NCI-H2171 treated with DMSO at 0.1 percent for 48 hours (cell line): ENCODE measurements at places on chromosomes 6 and 20.
A peak's percentile ranks its signal among the peaks of the same experiment; 100 is the strongest.

- no peak for DNase-seq
These were observed 7.4 kb downstream of the FRMD1 start for GRCh38 chr6:168071620-168072019.

- DNase-seq = no peak
These were observed 72.2 kb downstream of the RIN2 start for GRCh38 chr20:19830211-19830785.

- DNase-seq = no peak
These were observed 12.6 kb upstream of the EIF2S2 start for GRCh38 chr20:34124469-34125249.

DNA sequence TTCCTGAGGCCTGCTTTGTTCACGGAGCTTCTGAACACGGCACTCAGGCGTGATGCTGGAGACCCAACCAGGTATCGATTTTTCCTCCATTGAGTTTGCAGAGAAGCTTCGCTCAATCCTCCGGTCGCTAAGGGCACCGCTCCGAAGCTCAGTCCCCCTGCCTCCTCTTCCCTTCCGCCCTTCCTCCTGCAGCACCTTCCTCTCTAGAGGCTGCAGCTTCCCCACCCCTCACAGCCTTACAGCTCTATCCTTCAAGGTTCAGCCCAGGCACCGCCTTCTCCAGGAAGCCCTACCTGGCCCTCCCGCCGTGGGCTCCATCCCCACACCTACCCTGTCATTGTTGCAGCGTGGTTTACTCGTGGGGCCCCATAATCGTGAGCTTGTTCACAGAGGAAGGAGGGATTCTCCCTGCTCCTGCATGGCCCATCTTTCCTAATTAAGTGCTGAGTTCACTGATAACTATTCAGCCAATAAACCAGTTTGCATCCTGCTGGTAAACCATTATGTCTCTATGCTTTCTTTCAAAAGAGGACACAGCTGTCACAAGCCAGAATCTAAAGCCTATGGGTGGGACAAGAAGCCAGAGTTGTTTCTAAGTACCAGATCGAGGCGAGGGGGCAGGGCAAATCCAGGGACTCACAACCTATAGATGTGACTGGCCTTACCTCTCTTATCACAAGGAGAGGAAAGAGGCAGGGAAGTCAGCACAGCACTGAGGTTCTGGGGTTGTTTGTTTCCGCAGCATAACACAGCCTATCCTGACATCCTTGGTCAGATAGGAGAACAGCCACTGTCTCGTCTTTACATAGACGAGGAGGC is 152.0 kb downstream of the GRM4 start:
- no peak for DNase-seq

GRCh38 chr6:163341224-163342061 is 73.1 kb upstream of the QKI start:
- DNase-seq = no peak

DNA sequence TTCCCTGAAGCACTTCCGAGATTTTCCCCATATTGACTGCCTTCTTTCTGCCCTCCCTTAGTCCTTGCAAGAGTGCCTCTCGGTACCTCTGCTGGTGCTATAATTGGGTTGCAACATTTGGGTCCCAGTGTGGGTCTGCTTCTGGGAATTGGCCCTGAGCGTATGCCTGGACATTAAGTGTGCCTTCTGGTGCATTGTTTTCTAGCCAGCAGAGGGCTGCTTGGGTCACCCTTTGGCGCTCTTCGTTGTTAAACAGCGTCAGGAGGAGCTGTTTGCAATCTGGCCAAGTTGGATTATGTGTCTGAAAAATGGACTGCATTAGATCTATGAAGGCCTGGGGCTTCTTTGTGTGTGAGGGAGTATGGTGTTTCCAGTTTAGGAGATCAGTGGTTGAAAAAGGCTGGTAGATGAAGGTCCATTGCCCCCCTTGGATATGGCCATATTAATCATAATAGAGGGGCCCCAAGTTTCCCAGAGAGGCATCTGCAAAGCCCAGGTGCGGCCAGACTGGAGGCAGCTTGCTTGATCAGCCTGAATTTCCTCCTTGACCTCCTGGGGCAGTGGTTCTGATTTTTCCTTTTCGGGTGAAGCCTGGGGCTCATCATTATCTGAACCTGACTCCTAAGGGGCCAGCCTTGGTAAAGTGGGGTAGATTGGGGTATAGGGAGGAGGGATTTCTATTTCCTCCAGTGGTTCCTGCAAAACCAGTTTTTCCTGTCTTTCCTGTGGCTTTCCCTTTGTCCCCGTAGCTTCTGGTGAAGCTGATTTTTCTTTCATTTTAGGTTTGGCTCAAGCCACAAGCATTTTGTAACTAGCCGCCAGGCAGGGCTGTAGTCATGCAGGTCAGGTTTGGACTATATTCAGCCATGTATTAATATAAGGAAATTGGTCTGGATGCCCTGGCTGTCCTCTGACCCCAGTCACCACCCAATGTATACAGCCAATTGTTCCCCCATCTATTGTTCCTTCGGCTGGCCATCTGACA is 85.4 kb upstream of the GPR6 start:
- no peak for DNase-seq

DNA sequence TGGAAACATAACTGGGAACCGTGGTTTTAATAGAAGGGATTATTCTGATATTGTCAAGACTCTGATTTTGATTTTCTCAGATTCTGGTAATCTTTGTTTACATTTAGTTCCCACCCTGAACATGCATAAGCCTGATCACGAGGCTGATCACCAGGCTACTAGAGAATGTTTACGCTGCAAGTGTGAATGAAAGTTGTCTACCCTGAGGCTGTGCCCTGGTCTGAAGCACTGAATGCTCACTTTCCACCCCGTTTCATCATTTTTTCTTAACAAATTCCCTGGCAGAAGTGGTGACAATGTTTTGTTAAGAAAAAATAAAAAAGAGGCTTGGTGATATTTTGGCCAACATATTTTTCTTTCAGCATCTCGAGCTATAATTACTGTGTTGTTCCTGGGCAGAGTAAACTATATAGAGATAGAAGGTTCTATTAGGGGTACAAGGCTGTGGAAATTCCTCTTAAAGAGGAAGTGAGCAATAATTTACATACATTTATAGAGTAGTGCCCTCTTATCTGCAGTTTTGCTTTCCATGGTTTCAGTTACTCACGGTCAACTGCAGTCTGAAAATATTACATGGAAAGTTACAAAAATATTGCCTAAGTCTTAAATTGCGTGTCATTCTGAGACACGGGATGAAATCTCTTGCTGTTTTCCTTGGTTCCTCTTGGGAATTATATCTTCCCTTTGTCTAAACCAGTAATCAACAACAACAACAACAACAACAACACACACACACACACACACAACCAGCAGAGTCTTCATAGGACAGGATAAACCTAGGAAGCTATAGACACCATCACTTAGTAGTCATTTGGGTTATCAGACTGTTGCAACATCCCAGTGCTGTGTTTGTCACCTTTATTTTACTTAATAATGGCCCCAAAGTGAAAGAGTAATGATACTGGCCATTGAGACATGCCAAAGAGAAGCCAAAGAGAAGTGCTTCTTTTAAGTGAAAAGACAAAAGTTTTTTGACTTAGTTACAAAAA is 566.6 kb upstream of the CITED2 start:
- no peak for DNase-seq

DNA sequence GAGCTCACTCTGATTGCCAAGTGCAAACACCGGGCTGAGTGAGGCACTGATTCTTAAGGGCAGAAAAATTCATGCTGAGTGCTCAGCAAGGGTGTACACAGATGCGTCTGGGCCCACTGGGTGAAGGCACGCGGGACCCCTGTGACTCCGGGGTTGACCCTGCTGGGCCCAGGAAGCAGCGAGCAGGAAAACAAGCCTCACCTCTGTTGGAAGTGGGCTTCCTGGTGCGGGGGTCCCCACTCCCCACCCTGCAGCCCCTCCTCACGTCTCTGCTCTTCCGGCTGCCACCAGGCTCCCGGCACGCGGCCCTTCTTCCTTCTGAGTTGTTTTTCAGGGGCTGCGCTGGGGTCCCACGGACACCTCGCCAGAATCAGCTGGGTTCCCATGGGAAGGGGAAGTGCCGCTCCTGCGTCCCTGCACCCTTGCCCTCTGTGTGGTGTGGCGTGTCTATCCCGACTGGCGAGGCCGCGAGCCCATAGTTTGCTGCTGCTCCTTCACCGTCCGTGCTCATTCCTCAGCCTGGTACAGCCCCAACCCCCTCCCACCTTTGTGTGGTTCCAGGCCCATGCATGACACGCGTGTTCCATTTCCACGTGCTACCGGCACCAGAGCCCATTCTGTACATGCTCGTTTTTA is 80.6 kb upstream of the BHLHE23 start:
- DNase-seq = no peak

- peak; percentile 96 for DNase-seq
These were observed 42.2 kb downstream of the GFOD1 start for GRCh38 chr6:13445005-13445743.

DNA sequence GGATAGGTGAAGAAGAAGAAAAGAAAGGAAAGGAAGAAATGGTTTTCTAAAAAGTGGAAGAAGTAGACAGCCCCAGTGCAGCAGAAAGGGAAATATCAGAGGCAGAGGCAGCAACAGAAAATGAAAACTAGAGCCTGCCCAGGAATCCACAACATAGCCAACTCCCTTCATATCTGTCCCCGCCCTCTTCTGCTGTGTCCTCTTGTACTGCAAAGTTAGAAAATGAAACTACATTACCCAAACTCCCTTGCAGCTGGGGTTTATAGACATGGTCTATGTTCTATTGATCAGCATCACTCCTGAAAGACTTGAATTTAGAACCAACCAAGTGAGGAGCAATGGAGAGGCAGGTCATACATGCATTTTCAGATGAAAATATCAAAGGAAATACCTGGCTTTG is 200.5 kb upstream of the PHACTR1 start:
- DNase-seq = no peak

- no peak for DNase-seq
These were observed 16.9 kb downstream of the KCNQ2 start for GRCh38 chr20:63455568-63455859.

DNA sequence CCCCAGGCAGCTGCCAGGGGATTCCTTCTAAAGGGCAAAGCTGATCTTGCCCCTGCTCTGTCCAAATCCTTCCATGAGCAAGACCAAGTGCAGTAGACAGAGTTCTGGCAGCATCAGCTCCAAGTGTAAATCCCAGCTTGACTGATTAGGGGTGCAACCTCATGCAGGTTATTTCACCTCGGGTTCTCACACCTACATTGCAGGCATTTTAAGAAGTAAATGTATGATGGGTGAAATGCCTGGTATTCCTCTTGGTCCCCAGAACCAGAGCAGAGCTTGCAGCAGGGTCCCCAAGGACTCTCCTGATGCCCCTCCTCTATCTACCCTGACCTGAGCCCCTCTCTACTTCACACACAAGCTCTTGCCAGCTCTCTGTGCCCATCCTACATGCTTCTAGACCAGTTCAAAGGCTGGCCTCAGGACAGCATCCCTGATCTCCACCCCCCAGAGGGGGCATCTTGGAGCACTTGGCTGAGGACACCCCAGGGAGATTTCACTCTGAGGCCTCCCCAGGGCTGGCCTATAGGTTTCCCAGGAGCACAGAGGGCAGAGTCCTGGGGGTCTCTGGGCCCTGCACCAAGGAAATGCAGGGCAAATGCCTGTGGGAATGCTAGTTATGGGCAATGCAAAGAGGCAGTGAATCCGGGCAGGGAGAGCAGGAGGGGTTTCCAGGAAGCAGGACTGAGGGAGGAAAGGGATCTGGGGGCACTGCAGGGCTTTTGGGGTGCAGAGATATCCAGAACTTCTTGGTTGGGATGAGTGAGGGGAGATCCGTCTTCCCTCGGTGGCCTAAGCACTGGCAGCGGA is 1.0 kb downstream of the LZTS3 start:
- no peak for DNase-seq

DNA sequence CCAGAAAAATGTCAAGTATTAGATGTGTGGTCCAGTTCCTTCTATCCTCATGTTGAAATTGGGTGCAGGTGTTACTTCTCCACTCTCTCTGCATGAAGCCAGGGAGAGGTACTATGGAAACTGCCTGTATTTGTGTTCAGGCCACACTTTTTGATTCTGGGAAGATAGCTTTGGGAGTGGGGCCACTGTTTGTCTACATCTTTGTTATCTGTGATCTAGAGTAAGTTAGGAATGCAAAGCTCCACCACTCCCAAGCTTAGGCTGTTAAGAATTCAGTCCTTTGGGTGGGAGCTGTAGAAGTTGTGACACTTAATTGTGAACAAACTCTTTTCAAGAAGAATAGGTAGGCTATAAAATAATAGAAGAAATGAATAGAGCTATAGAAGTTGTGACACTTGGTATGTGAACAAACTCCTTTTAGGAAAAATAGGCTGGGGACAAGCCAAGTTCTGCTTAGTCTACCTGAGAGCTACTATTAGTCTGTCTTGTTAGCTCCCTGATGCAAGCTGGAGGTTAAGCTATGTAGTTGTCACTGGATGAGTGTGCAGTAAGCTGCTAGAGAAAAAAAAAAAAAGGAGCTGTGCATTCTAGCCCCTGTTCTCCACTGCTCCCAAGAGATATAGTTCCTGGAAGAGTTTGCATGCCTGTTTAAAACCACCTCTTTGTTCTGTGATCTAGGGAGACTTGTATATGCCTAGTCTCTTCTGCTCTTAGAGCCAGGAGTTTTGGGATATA is 7.1 kb upstream of the GFRAL start:
- DNase-seq = no peak

DNA sequence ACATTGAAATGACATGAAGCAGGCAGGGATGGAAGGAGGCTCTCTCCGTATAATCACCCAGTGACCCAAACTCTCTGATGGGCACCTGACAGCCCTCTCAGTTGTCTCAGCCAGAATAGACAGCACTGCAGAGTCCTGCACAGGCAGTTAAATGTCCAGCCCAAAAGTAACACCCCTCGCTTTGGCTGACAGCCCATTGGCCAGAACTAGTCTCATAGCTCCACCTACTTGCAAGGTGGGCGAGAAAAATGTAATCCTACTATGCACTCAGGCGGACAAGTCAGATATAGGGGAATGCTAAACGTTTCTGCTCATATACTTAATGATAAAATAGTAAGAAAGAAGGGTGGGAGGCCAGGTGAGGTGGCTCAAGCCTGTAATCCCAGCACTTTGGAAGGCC is 393.5 kb upstream of the JARID2 start:
- no peak for DNase-seq
